Hematopoietic multipotent progenitor cell treated with erythropoietin and hydrocortisone succinate and interleukin-3 and kit ligand, for 6 days (in vitro differentiated cells): ENCODE measurements at places on chromosomes 7 and 10.
A peak's percentile ranks its signal among the peaks of the same experiment; 100 is the strongest.

DNA sequence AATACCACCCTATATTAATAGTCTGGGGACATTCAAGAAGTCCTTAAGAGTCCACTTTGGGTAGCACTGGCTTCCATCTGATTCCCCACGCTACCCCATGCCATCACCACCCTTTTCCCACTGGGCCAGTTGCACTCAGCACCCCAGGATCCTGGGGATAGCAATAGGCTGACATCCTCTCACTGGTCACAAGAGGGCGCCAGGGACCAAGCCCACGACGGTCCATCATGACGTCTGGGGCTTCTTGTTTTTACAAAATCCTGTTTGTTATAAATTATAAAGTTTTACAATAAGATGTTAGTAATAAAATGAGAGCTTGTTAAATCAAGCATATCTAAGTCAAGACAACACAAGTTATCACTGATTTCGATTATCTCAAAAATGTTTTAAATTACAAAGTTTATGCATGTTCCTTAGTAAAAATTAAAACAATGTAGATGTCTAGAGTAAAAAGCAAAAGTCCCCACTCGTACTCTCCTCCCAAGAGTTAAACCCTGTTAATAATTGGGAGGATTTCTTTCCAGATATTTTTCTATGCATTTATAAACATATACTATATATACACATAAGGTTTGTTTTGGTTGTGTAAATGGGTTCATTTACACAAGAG is 15.4 kb downstream of the GPNMB start:
- peak; percentile 88 for DNase-seq

GRCh38 chr7:11911900-11912299 is 79.9 kb upstream of the THSD7A start:
- DNase-seq: no peak

- no peak for DNase-seq
These were observed 261.7 kb upstream of the SEMA3C start for GRCh38 chr7:81180573-81180972.

DNA sequence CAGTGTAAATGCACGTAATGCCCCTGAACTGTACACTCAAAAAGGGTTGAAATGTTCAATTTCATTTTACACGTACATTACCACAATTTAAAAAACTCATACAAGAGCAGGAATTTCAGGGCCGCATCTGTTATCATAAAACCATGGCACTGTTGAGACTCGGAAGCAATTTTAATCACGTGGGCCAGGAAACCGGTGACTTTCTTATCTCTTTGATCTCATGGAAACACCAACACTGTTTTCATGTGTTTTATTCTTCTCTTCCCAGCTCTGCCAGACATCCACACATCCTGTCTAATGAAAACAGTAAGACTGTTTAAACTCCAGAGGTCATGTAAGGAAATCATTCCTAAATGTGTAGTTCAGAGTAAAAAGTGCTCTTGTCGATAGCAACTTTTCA is 35.9 kb downstream of the PTPRE start:
- DNase-seq: no peak
